ENCODE measurements at places on chromosomes 1 and 21.

DNA sequence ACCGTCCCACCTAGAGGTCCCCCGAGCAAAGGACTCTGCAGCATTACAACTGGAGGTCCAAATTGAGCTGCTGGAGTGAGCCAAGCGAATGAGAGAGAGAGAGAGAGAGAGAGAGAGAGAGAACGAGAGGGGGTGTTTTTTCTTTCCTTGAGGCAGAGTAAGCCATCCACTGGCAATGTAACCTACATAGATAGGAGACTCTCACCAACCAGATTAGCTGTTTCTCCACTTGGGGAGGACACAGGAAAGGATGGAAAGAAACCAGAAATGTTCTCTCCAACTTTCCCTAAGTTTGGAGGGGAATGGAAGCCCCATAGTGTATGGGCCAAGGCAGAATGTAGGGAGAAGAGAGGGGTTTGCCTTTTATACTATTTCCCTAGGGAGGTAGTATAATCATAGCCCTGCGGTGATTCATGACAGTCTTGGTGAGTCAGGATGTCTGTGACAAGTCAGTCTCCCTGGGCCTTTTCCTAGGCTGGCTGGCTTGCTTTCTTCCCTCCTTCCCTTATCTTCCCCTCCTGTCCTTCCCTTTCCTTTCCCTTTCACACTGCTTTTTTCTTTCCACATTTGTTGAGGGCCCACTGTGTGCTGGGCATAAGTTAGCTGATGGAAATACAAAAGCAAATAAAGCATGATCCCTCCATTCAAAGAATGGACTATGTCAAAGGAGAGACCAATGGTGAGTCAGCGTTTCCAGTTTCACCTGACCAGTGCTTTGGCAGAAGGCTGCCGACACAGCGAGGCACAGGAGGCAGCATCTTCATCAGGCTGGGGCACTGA, 7.1 kb downstream of the FNDC7 start:
- DNase-seq: no peak

DNA sequence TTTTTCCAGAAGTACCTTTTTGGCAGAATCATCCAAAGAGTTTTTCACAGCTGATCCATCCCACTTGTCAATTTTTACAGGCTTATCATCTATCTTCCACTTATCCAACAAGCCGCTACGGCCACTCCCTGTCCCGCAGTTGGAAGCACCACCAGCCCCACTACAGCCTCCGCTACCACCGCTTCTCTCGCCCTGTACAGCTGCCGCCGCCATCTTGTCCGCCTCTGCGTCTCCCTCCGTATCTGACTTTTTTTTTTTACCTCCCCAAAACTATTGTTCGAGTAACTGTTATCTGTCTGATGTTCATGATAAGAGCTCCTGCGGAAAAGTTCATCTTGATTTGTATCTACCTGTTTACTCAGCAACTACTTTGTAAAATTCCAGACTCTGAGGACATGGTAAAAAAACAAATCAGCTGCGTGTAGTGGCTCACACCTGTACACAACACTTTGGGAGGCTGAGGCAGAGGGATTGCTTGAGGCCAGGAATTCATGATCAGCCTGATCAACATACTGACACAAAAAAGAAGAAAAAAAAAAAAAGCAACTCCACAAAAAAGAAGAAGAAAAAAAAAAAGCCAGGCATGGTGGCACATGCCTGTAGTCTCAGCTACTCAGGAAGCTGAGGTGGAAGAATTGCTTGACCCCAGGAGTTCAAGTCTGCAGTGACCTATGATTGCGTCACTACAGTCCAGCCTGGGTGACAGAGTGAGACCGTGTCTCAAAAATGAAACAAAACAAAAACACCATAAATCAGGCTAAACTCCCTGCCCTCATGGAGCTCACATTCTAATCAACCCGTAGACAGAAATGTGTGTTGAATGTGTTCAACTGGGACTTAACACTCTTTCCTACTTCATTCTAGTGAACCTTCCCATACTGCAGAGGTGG, 8.0 kb upstream of the EYA3 start:
- no peak for DNase-seq

- no peak for DNase-seq
Observed at GRCh38 chr1:228012555-228012954, 5.8 kb downstream of the WNT3A start.

DNA sequence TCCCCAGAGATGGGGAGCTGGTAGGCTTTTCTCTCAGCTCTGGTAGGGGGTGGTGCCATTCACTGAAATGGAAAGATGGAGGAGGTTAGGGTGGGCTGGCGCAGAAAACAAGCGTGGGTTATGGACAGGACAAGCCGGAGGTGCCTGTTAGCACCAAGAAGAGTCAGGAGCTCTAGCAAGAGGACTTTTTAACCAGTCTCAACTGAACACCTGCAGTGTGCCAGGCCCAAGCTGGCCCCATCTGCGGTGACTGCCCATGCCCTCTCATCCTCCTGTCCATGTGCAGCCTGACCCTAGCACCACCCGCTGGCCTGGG, 254.4 kb downstream of the RHOU start:
- no peak for DNase-seq

DNA sequence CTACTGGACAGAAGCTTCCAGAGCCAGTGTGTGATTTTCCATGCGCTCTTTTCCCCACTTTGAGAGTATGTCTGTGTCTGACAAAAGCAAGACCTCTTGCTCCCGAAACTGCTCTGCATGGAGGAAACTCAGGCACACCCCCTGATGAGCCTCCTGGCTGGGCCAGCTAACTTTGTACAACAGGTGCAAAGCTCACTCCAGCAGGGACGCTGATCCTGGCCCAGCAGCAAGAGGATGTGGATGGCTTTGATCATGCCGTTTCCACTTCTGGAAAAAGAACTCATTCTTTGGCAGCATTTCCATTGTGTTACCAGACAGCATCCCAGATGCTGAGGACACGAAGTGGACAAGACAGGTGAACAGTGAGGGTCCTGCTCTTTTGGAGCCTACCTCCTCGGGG, 103.1 kb downstream of the TLR5 start:
- no peak for DNase-seq

GRCh38 chr1:19036041-19036812, 79.8 kb upstream of the IFFO2 start:
- DNase-seq: no peak

- DNase-seq: no peak
Observed at GRCh38 chr1:201450721-201451291, 18.2 kb downstream of the PHLDA3 start.

DNA sequence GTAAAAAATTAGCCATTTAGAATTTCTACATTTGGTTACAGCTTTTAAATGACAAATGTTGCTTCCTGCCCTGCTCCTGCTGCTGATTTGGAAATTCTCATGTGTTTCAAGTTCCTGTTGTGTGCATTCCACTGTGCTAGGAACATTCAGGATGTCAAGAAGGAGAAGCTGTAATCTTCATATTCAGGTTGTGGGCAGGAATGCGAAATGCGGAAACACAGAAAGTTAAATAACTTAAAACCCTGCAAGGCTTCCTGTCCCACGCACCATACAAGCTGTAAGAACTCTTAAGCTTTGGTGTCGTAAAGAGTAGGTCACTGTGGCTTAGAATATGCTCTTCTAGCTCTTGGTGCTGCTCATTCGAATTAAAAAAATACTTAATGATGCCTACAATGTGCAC, 52.6 kb downstream of the S100B start:
- DNase-seq: peak; percentile 48

DNA sequence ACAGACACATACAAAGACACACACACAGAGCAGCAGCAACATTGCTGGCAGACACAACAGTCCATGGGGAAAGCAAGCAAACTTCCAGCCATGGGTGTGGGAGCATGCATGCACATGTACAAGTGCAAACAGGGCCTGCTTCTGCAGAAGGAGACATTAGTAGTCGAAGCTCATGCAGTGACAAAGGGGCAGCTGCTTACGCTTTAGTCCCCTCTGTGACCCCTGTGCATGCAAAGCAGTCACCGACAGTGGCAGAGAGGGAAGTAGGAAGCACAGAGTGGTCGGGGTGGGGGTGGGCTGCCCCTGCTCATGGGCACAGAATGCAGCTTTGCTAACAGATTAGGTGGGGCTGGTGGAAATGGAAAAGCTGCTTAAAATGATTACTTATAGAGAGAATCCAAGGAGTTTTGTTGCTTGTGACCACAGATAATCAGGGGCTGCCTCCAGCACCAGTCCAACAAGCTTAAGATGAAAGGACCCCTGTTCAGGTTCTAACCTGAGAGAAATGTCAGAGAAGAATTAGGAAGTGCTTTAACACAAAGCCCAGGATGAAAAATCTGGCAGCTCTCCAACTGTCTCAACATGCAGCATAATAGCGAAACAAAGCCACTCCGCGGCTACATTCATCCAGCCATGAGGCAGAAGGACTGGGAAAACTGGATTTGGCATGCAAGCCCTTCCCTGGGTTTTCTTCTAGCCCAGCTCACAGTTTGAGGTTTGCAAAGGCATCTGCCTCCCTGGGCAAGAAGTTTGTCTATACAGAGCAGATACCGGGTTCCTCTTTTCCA, 378.9 kb downstream of the KCNH1 start:
- DNase-seq: no peak

DNA sequence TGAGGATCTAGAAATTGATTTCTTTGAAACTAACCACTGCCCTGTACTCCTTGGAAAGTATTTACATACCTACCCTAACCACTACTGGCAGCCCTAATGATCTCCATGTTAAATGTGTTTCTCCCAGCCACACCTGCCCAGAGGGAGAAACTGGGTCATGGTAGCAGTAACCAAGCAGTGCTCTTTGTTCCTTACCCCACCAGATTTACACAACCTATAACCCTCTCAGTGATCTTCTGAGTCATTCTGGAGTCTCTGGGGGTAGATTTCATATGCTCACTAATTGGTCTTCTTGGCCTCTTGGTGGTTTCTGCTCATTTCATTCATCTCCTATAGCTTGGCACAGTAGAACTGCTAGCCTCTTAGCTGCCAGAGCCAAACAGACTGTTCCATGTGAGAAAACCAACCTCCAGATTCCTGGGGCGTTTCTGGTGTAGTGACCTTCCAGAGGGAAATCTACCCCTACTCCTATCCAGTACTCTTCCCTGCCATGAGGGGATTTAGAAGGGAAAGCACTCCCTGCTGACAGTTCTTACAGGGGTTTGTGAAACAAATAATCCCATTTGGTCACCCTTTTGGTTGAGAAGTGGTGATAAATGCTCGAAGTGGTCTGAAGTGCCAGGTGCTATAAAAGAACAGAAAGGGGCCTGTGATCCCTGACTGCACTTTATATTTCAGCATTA, 36.2 kb upstream of the LRIG2 start:
- DNase-seq: no peak

DNA sequence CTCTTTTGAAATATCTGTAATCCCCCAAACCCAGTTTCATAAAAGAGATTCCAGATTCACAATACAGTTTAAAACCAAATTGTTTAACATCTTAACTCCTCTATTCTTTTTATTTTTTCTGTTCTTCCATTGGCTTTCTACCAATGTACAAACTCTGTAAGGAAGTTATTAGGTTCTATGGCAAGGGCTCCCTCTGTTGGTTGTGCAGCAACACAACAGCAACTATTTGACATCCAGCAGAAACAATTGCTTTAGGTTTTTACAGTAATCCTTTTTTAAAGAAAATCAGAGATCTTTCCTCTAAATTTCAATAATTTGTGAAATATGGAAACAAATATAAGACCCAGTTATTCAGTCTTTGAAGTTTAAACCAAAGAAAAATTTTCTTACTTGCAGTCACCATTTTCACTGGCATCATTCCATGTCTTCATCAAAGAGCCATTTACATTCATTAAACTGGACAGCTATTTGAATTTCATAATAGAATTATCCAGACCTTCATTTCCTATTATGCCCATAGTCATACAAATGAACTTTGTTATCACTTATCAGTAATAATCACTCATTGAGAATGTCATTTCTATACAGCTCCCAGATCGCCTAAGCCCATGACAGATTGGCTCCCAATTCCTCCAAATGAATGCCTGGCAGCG, 46.5 kb upstream of the RNF11 start:
- DNase-seq: peak; percentile 56

GRCh38 chr1:243351337-243351736, 95.5 kb downstream of the SDCCAG8 start:
- DNase-seq: no peak

DNA sequence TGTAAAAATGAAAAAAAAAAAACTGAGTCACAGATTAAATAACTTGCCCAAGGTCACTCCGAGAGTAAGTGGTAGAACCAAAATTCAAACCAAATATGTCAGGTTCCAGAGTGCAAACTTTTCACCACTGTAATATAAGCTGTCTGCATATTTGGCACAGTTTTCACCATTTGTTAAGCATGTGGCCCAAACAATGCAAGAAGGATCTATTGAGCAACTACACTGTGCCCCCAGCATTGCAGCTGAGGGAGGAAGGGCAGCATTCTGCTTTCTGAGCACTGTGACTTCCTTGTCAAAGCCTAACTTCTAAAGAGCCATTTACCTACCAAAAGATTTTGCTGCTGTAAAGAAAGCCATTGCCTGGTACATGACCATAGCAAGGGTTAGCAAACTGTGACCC, 133.4 kb downstream of the SYT2 start:
- DNase-seq: no peak

DNA sequence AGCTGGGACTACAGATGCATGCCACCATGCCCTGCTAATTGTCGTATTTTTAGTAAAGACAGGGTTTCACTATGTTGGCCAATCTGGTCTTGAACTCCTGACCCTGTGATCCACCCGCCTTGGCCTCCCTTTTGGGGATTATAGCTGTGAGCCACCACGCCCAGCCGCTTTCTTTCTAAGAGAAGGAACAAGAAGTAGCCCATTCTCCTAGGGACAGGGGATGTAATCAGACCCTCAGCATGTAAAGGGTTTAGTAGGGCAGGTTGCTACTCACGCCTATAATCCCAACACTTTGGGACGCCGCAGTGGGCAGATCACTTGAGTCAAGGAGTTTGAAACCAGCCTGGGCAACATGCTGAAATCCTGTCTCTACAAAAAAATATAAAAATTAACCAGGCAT, 189.7 kb downstream of the TOMM20 start:
- DNase-seq: no peak

- DNase-seq: no peak
Observed at GRCh38 chr1:923991-924655, 400 bp downstream of the SAMD11 start.

- DNase-seq: no peak
Observed at GRCh38 chr1:59357645-59358320, 60.9 kb downstream of the FGGY start.

GRCh38 chr21:26935977-26936376, 30.9 kb downstream of the ADAMTS5 start:
- no peak for DNase-seq

DNA sequence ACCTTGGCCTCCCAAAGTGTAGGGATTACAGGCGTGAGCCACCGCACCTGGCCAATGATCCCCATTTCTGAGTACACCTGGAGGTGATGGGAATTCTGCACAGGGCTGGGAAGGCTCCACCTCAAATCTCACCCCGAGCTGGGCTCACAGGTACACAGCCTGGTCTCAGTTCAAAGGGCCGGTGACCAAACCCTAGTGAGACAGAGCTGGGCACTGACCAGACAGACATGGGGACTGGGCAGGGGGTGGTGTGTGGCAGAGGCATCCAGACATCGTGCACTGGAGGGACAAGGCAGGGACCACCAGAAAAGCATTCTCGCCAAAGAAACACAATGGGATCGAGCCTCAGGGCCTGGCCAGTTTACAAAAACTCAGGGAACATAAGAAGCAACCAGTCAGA, 17.2 kb downstream of the LSS start:
- no peak for DNase-seq

GRCh38 chr1:1832820-1833219, 54.5 kb upstream of the NADK start:
- no peak for DNase-seq

- no peak for DNase-seq
Observed at GRCh38 chr1:10672343-10673050, 123.9 kb downstream of the CASZ1 start.

GRCh38 chr1:211541720-211542477, 37.1 kb downstream of the SLC30A1 start:
- DNase-seq: no peak

- no peak for DNase-seq
Observed at GRCh38 chr1:184061396-184062003, 10.0 kb downstream of the TSEN15 start.

- no peak for DNase-seq
Observed at GRCh38 chr1:88462488-88463261, 221.4 kb upstream of the PKN2 start.
